IPS-NIHi11 (cell line): ENCODE measurements at places on chromosomes 3 and 15.

- peak; percentile 77 for DNase-seq
Measured at GRCh38 chr3:177345049-177345972, 148.0 kb upstream of the TBL1XR1 start.

DNA sequence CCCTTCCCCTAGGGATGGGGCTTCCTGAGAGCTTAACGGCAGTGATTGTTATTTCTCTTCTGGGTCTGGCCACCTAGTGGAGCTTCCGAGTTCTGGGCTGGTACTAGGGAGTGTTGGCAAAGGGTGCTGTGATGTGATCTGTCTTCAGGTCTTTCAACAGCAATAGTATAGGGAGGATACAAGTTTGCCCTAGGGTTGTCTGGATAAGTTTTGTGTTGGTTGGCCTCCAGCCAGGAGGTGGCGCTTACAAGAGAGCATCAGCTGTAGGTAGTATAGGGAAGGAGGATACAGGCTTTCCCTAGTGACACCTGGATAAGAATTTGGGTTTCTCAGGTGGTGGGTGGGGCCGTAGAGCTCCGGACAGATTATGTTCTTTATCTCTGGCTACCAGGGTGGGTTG is 19.2 kb upstream of the CPOX start:
- no peak for DNase-seq

GRCh38 chr15:77398927-77399326 is 21.0 kb downstream of the PEAK1 start:
- no peak for DNase-seq

GRCh38 chr15:90945091-90945490 is 9.6 kb upstream of the RCCD1 start:
- DNase-seq = no peak

DNA sequence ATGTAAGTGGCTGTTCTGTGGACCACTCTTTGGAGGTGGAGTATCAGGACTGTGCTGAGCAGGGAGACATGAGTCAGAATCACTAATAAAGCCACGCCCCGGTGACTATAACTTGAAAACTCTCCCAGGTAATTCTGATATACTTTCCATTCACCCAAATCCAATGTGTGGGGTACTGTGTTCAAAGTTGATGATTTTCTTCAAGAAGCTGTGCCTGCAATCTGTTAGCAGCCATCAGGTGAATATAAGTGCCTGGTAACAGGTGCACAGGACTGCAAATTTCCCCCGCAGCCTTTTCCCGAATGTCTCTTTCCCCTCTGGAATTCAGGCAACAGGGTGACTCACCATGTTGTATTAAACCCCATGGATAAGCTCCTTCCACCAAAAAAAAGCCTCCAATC is 17.0 kb downstream of the MAGI1 start:
- DNase-seq = peak; percentile 33

GRCh38 chr15:92637626-92638025 is 17.9 kb downstream of the FAM174B start:
- no peak for DNase-seq

DNA sequence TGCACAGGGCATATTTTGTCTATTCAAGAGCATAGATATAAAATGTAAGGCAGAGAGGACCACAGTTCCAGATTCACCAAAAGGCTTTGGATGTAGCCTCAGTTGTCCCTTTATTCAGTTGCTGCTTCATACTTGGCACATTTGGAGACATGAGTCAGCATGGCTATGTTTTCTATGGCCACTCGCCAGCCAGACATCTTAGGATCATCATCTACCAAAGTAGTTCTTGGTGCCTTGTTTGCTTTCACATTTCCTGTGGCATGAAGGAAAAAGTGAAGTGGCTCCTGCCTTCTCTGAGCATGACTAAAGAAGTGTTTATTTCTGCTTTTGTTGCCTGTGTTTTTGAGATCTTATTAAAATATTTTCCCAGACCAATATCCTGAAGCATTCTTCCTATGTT is 7.2 kb downstream of the SUSD5 start:
- no peak for DNase-seq

DNA sequence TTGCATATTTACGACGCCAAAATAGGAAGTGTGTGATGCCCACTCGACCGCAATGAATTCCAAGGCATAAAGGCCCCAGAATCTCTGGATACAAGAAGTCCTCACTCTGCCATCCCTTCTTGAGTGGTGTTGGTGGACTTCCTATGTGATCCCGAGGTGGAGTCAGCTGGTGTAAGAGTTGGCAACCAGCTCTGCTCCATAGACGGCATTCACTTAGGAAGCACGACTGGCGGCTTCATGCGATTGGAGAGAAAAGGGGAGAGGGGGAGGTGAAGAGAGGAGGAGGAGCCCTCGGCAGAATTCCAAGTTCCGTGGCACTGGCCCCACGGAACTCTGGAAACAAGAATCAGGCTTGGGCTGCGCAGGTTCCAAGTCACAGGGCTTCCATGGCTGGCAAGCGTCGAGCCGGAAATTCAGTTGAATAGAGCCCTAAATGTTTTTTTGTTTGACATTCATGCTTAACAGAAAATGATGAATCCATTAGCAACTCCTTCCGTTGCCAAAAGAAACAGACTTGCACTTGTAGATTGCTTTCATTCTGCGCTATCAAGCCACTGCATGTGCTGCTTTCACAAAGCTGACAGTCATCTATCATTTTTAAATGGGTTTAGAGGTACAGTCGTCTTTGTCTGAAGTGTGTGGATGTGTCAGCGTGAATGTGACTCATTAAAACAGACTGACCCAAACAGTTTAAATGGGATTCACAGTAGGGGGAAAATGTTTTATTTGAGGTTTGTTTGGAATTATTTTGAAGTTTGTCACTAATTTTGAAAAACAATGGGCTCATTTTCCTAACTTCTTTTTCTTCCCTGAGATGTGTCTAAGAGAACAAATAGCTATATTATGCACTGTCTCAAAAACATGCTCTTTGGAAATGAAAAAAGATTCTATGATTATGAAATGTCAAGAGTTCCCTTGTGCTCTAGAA is 428.3 kb upstream of the ATP11B start:
- DNase-seq = no peak

- DNase-seq = peak; percentile 57
Measured at GRCh38 chr3:139577909-139578308, 38.4 kb upstream of the RBP1 start.

DNA sequence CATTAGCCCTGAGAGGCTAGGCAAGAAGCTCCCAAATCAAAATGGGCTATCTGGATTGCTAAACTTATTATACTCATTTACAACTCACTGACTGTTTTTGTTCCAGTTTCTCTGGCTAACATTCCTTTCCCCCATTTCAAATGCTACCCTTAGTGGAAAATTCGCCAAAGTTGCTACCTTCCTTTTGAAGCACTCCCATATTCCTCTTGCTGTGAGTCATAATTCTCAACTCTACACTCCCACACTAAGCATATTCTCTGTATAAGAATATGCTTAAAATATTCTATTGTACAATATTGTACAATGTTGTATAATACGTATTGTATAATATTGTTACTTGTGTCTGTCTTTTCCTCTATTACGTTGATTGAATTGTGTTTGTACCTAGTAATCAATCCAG is 398.6 kb downstream of the PYDC2 start:
- no peak for DNase-seq

GRCh38 chr15:67146875-67147381 is 81.5 kb downstream of the SMAD3 start:
- DNase-seq = no peak

DNA sequence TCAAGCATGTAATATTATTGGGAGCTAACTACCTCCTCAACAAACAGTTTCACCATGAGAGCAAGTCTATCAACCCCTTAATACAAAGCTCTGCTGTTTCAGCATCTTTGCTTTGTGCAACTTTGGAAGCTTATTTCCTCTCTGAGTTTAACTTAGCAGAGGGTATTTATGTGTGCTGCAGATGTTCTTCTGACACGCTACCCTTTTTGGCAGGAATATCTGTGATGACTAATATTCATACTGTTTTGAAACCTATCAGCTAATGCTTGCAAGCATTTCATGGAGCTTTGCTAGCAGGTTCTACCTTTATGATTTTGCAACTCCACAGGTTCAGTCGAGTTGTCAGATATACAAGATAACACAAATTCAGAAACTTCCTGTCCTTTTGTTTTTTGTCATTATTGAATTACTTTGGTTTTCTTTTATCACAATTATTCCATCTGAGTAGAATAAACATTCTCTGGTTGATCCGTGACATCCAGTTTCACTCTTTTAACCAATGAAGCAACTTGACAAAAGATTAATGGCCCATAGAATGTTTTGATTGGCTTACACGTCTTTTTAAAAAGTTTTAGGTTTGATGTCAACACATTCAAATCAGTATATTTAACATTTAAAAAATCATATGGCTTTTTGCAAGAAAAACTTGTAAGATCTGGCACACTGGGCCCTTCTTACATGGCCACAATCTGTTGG is 1.7 kb upstream of the SLC9A9 start:
- DNase-seq = no peak

DNA sequence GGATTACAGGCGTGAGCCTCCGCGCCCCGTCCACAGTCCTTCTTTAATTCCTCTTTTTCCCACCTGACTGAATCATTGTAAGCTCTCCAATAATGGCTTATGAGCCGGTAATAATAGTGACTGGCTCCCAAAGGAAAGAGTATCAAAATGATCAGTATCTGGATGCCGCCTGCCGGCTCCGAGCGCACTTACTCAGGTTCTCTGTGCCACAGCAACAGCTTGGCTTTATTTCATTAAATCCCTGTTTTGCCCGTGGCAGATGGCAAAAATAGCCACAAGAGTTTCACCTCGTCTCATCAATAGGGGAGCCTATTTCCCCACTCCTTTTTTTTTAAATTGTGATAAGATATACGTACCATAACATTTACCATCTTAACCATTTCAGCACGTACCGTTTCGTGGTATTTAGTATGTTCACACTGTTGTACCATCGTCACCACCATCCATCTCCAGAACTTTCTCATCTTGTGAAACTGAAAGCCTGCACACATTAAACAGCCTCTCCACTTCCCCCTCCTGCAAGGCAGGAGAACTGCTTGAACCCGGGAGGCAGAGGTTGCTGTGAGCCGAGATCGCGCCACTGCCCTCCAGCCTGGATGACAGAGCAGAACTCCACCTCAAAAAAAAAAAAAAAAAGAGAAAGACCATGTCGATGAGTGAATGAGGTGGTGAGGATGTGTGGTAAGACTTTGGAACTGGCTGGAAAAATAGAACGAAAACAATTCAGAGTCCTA is 80.7 kb upstream of the DLG1 start:
- no peak for DNase-seq

DNA sequence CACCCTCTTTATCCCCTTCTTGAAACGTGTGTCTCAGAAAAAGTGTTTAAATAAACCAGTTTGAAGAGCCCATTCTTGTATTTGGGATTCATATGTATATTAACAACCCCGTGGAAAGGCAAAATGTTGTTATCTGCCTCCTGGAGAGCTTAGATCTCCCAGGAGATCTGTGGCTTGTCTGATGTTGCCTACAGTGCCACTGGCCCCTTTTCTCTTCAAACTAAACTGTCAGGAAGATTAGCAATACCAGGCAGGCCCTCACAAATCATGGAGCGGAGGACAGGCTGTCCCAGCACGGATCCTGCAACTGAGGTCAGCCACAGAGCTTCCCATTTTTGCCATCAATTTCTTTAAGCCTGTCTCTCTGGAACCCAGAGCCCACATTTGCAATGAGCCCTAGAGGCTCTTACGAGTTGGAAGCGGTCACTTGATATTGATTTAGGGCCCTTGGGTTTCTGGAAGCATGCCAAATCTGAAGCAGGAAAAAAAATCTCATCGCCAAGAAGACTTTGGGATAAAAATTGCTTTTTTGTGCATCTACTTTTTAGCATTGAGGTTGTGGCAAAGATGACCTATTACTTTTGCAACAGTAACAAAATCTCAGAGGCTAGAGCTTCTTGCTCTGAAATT is 234.1 kb downstream of the OPA1 start:
- no peak for DNase-seq

DNA sequence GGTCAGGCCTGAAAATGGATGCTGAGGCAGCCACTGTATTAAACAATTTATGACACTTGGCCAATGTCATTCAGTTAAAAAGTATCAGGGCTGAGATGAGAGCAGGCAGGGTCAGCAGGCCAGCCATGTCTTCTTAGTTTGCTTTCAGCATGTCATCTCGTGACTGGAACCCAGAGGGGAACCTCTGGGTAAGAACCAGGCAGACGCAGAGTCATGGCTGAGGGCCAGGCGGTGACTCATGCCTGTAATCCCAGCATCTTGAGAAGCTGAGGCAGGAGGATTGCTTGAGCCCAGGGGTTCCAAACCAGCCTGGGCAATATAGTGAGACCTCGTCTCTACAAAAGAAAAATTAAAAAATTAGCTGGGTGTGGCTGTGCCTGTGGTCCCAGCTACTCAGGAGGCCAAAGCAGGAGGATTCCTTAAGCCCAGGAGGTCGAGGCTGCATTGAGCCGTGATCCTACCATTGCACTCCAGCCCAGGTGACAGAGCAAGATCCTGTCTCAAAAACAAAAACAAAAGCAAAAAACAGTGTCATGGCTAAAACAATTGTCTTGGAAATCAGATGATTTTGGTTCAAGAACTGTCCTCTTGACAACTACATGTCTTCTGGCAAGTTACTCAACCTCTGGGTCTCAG is 11.7 kb downstream of the BCL2L10 start:
- DNase-seq = no peak

- no peak for DNase-seq
Measured at GRCh38 chr15:79218588-79219200, 63.8 kb upstream of the ANKRD34C start.

DNA sequence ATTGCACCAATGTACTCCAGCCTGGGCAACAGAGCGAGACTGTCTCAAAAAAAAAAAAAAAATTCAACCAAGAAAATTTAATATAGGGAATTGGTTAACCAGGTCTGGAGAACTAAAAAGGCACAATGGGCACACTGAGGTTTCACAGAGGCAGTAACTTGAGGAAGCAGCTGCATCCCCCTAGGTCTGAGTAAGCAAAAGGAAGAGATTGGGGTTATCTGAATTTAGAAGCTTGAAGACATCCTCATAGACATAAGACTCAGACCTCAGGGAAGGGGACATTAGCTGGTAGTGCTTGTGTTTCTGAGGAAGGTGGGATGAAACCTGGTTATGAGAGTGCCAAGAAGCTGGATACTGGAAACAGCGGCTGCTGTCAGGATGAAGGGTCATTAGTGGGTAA is 50.1 kb upstream of the LEKR1 start:
- no peak for DNase-seq

GRCh38 chr3:24494618-24495325 is at the start of gene THRB:
THRB (minus strand) TSS chr3:24494850.
- DNase-seq = peak; percentile 80

GRCh38 chr15:27065151-27065550 is 94.2 kb downstream of the GABRG3 start:
- no peak for DNase-seq

DNA sequence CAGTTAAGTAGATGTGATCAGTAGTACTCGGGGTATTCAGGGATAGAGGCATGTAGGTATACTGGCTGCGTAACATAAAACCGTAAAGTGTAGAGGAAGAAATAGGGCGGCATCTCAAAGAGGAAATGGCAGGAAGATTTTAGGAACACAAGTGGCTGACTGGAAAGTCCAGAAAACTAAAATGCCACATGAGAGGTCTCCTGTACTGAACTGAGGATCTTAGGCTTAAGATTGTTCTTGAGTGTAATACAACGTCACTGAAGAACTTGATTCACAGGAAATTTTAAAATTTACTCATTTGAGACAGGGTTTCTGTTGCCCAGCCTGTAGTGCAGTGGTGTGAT is 2.3 kb upstream of the LMLN start:
- DNase-seq = no peak
